ENCODE measurements at places on chromosomes 16 and 17.

DNA sequence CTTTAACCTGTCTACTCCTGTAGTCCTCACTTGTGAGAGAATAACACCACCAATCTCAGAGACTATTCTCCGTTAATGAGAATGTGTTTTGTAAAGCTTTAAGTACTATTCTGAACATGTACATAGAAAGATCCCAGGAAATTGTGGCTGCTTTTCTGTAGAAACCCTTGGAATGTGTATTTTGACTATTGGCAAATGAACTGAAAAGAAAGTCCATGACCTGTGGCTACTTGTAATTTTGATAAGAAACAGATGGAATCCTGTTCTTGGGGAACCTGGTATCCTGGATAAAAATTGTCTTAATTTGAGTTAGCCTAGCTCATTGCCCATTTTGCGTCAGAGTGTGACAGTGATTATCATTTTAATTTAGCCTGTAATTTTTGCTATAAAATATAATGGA, 9.1 kb downstream of the CTCF start:
- peak; percentile 53 for DNase-seq

DNA sequence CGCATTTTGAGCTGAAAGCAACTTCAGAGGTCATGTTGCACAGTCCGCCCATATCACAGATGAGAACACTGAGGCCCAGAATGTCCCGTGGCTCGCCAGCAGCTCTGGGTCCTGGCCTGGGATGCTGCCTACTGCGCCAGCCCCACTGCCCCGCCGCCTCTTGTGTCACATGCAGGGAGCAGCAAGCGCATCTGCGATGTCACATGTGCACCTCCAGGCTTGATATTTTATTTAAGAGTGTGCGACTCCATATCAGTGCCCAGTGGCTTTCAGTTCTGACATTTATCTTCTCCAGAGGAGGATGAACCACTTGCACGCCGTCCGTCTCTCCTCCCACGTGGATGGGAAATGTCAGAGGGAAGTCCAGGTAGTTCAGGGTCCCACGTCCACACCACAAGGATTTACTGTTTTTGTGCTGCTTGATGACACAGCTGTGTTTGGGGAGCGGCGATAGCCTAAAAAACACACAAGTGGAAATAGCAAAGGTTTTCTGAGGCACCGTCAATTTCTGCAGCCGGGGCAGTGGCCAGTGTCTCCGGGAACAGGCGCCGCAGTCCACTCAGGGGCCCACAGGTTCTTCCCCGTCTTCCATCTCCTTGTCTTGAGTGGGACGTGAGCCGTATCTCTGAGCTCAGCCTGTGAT, 7.0 kb upstream of the RBFOX3 start:
- DNase-seq: no peak

DNA sequence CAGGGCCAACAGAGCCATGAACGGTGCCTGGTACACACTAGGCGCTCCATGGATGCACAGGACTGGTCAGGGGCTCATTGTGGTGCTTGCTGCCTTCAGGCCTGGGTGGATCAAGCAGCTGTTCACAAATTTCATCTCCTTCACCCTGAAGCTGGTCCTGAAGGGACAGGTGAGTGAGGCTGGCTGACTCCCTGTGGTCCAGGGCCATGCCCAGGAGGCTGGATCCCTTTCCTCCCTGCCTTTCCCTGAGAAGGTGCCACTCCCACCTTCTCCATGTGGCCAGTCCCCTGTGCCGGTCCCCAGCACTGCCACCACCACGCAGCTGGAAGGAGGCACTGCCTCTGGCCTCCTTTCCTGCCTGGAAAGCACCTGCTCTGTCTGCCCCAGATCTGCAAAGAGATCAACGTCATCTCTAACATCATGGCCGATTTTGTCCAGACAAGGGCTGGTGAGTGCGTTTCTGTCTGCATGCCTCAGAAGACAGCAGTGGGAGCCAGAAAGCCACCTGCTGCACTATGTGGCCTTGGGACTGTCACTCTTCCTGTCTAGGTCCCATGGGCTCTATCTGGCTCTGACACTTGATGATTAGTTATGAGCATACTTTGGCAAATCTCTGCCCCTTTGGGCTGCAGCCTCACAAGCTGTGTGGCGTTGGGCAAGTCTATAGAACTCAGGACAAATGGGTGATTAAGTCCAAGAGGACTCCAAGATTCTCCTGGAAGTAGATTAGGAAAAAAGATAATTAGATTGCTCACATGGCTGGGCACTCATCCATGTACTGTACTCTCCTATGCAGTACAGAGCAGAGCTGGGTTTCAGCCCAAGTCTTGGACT, 9.4 kb downstream of the CETP start:
- DNase-seq: no peak

DNA sequence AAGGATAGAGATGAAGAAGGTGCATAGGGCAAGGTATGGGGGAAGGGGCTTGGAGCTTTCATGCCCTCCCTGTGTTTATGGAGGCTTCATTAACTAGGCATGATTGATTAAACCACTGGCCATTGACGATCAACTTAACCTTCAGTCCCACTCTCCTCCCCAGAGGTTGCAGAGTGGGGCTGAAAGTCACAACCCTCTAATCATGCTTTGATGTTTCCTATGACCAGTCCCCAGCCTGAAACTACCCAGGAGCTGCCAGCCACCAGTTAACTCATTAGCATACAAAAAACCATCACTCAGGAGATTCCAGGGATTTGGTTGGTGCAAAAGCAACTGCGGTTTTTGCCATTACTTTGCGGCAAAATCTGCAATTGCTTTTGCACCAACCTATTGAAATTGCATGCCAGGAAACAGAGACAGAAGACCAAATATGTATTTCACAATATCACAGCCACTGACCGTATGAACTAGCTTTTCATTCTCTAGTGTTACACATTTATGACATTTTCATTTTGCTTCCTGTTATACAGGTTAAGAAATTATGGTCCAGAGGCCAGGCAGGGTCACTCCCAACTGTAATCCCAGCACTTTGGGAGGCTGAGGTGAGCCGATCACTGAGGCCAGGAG, 5.4 kb downstream of the GFOD2 start:
- no peak for DNase-seq

GRCh38 chr17:19805006-19805405, 56.9 kb upstream of the ALDH3A1 start:
- DNase-seq: peak; percentile 66

- no peak for DNase-seq
Measured at GRCh38 chr16:63613701-63614100, 1508.2 kb downstream of the CDH11 start.

DNA sequence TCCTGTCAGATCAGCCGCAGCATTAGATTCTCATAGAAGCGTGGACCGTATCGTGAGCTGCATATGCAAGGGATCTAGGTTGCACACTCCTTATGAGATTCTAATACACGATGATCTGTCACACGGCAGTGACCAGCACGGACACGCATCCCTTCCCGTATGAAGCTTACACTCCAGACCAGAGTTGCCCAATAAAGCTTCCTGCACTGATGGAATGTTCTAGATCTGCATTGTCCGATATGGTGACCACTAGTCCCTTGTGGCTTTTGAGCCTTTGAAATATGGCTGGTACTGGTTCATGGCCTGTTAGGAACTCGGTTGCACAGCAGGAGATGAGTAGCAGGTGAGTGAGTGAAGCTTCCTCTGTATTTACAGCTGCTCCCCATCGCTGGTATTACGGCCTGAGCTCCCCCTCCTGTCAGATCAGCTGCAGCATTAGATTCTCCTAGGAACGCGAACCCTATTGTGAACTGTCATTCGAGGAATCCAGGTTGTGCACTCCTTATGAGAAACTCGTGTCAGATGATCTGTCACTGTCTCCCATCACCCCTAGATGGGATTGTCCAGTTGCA, 49.8 kb upstream of the ZCCHC14 start:
- no peak for DNase-seq

- DNase-seq: no peak
Measured at GRCh38 chr17:47220531-47220999, 11.4 kb downstream of the MYL4 start.

- DNase-seq: peak; percentile 80
Measured at GRCh38 chr17:65170839-65171238, 33.7 kb downstream of the RGS9 start.

DNA sequence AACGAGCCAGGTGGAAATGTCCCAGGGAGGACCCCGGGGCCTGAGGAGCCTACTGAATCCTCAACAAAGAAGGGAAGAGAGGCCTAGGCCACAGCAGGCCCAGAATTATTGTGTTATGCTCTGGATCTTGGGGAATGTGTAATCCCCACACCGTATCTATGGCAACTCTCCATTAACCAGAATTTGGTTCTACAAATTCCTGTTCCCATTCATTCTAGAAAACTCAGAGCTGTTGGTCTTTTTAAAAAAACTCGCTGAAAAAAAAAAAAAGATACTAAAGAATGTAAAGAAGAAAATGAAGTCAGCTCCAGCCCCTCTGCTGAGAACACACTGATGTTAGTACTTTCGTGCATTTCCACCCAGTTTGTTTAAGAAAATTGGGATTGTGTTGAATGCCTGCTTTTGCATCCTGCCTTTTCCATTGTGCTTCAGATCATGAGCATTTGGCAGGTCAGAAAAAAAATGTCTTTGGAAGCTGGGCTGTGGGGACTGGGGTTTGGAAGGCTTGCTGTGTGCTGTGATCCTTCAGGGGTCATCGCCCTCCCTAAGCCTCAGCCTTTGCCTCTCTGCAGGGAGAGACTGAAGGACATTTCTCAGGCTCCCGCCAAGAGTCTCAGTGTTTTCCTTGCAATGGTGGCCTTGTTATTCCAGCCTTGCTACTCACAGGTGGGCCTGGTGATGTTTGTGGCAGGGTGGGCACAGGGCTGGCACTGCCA, 69.5 kb downstream of the SREBF1 start:
- no peak for DNase-seq

DNA sequence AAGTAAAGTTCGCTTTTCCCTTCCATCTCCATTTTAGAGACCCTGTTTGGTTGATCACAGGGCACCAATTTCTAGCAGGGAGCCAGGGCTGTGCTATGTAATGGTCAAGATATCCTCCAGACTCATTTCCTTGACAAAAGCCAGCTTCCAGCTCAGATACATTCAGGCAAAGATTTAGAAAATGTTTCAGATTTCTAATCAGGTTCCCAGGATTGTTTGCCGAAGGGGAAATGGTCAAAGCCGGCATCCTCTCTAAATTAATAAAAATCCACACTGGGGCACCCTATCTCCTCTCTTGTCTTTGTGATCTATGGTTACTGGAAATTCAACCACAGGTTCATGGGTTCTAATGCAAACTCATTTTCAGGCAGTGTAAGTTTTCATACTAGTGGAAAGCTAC, 686.8 kb upstream of the KIF2B start:
- no peak for DNase-seq

GRCh38 chr16:72723781-72724180, 324.1 kb downstream of the ZFHX3 start:
- peak; percentile 57 for DNase-seq

DNA sequence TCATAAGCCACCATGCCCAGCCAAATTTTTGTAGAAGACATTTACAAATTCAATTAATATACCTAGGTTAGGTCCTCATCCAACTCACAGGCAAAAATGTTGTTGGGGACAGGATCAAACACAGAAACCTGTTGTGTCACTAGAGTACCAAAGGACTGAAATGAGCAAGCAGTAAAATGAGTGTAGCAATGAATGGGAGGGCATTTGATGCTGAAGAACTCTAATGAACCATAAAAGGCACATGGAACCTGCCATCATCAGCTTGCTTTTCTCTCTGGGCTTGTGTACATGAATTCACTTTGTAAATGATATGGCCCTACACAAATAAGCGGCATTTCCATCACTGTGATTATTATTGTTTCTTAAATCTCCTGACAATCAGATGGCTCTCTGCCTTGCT, 17.8 kb downstream of the USP31 start:
- DNase-seq: no peak

DNA sequence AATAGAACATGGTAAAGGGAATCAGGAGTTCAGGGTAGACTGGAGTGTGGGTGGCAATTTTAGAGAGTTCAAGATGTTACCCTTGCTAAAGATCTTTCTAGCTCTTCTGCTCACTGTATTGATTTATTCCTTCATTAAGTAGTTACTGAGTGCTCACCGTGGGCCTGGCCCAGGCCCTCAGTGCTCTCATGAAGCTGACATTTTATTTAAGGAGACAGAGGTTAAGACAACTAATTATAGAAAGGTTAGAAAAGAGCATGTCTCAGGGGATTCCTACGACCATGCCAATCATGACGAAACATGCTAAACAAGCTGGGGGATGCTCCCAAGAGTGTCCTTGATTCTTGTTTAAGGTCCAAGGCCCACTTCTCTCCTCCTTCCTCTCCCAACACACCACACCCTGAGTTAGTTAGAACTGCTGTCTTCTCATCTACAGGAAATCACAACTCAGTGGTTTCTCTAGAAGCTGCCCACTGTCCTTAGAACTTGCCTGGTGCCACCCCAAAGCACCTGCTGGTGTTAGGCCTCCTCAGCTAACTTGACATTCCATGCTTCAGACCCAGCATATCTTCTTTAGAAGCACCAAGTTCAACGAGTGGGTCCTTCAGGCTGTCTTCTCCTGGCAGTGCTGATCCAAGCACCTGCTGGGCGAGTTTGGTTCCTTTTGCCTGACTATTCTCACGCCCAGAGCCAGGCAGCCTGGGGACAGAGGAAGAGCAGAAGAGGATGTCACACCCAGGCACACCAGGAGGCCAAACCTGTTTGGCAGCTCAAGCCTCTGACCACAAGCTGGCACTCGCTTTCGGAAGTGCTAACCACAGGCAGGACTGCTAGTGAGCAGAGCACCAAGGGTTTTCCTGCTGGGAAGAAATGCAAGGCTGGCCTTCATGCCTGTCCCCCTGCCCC, 79.0 kb downstream of the GAS7 start:
- DNase-seq: no peak

DNA sequence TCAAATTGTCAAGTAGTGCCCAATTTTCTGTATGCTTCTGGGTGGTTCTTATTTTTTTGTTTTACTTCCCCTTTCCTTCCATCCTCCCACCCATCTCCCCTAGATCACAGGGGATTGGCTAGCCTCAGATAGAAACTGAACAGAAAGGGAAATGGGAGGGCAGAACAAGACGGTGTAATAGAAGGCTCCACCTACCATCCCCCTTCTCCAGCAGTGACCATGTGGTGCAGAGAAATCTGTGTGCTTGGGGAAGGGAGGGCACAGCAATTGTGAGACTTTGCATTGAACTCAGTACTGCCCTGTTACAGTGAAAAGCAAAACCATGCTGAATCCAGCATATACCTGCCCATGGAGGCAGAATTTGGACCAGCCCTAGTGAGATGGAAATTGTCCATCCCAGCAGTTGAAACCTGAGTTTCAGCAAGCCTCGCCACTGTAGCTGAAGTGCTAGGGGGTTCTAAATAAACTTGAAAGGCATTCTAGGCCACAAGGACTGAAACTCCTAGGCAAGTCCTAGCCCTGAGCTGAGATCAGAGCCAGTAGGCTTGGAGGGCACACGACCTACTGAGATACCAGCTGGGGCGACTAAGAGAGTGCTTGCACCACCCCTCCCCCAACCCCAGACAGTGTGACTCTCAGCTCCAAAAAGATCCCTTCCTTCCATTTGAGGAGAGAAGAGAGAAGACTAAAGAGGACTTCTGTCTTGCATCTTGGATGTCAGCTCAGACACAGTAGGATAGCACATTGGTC, 5.2 kb downstream of the SLFN11 start:
- no peak for DNase-seq

GRCh38 chr16:4052801-4053293, 63.4 kb downstream of the ADCY9 start:
- DNase-seq: peak; percentile 31
